LHCN-M2 (cell line): ENCODE measurements at places on chromosomes 2 and 18. TPM values are rescaled to one million over a fixed set of nuclear protein-coding genes. Genes with fewer than 3 reads are reported as not detected.

GRCh38 chr2:191929288-191929687 lies 82.4 kb upstream of the CAVIN2 start:
- no peak for DNase-seq

DNA sequence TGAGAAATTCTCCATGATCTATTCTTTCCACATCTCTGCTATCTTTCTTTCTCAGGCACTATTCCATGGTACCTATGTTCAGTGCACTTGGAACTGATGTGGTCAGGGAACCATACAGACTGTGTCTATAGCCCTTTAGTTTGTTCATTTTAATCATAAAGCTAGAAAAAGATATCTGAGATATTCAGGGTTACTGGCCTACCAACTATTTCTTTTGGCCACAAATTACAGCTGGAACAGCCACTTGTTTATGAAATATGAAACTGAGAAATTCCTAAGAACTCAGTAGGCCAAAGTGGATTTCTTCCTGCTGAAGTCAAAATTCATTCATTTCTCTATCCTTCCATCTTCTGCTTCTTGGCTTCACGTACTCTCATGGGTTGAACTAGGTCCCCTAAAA lies 22.8 kb upstream of the LYPD1 start:
- no peak for DNase-seq

GRCh38 chr2:207078186-207078798 lies 87.5 kb downstream of the KLF7 start:
- no peak for DNase-seq

DNA sequence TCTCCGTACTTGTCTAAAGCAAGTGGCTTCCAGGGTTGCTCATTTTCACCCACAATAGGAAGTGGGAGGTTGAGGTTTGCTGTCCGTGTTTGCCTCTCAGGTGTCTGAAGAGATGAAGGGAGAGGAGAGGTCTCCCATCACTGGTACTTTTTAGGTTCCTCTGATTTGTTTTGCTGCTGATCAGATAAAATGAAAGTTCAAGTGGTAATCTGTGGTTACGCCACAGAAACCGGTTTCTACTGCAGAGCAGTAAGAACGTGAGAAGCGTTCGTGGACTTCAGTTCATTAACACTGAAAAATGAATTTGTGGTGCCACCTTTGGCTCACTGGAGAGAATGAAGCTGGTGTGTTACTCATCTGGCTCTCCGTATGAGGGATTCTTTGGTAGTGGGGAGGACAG lies 118.2 kb downstream of the GBX2 start:
- DNase-seq = no peak

DNA sequence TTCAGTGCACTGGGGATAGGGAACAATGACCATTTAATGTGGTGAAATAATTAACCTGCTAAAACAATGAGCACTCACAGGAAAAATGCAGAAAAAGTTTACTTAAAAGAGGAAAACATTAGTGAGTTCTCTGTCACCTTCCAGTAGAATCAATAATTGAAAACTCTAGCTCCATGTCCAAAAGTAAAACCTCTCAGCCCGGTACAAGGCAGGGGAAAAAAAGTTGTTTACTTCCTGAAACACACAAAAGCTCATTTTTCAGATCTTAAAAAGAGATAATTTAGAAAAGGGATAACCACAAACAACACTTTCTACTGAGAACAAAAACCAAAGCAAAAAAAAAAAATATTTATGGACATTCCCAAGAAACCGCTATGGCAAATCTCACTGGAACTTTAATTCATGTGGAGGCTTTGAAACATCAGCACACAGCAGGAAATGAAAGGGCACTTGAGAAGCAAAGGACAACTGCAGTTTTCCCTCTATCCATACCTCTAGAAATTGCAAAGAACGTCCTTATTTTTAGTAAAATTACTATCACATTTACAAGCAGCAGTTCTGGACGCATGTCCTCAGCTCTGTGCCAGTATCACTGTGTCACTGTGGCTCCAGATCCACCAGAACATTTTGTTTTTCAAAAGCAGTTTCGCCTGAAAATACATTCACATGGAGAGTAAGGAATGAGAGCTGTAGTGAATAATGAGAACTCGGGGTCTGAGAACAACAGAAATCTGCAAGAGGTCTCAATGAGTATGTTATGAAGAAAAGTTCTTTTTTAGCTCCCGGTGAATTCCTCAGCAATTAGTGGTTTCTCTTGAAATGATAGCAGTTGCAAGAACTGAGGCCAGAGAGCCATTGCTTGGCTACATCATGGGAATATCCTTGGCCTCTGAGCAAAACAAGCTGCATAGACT lies 44.7 kb upstream of the DNAH7 start:
- DNase-seq = peak; percentile 67

DNA sequence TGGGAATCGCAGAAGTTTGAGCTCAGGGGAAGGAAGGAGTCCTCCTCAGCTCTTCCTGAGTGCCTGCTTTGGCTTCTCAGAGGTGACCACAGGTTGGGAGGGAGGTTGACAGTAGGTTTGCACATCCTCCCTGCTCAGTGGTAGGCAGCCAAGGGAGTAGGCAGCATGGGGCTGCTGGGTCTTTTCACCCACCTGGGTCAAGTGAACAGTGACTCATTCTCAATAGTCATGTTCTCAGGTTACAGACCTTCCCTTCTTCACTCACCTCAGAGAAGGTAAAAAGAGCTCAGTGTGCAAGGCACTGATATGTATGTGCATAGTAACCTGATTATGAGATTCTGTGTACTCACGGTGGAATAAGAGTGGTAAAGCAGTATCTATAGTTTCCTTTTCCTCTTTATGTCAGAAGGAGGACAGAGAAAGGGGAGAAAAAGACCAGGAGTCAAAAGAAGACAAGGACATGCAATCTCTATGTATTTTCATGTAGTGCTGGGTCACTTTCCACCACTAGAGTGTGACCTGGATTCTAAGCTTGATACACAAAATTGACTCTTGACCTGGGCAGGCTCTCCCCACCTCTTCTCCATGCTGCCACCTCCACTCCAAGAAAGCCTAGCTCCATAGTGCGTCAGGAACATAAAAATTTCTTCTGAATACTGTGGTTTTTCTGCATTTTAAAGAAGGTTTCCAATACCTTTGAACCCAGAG lies 36.5 kb upstream of the ASNSD1 start:
- DNase-seq = no peak

- DNase-seq = peak; percentile 63
These were observed 157.4 kb downstream of the TAF4B start for GRCh38 chr18:26383454-26384270.

FOXD4L1 gene
- 0.06 TPM in 1 of 2 replicates, not detected in the other for total RNA-seq

COL3A1 gene
- total RNA-seq = 569 and 602 TPM in 2 replicates

IL1R2 gene
- 0.26 TPM in 1 of 2 replicates, not detected in the other for total RNA-seq

PDE11A gene
- not detected in 2 replicates for total RNA-seq

TRABD2A gene
- total RNA-seq = 9.7 and 14.8 TPM in 2 replicates

YES1 gene
- 112 and 124 TPM in 2 replicates for total RNA-seq
